ENCODE measurements at places on chromosomes 16 and 17.

DNA sequence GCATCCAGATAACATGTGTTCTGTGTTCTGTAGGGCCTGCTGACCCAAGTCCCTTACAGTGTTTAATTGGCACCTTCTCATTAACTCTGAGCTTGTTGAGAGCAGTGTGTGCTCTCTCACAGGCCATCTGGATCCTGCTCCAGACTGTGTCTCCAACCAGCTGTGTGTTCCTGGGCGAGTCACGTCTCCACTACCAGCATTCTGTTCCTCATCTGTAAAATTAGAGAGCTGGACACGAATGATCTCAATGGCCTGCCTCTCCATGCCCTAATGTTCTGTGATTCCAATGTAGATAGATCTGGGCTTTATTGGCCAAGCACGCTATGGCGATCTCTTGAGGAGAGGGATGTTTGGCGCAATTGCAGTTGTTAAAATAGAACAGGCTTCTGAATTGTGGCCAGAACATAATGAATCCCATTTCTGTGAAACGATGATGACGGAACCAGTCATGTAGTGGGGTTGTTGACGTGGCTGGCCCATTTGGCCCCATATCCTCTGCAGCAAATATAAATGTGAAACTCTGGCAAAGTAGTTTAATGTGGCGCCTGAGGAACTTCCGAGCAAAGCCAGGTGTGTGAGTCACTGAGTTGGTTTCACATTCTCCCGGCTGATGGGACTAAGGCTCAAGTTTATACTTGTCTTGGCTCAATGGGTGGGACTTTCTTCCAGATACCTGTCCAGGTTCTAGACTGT, 22.2 kb downstream of the TBX4 start:
- no peak for DNase-seq

- DNase-seq, result no peak
Measured at GRCh38 chr17:80455336-80455710, 21.1 kb downstream of the NPTX1 start.

DNA sequence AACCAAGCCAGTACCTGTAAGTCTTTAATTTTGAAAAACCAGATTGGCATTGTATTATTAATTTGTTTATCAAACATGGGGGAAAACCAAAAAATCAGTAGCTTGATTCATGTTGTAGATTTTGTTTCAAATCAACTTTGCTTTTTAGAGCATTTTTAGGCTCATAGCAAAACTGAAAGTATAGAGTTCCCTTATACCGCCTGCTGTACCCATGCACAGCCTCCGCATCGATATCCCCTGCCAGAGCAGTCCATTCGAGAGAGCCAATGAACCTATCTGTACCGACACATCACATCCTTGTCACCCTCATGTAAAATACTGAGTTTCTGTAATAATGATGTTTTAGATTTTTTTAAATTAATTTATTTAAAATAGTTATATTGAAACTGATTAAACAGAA, 16.2 kb upstream of the MRC2 start:
- no peak for DNase-seq

GRCh38 chr16:65068151-65068740, 53.6 kb downstream of the CDH11 start:
- DNase-seq, result no peak

- no peak for DNase-seq
Measured at GRCh38 chr17:53626286-53626685, 196.4 kb upstream of the KIF2B start.

GRCh38 chr16:75614066-75614897, 8.8 kb downstream of the ADAT1 start:
- DNase-seq, result no peak

DNA sequence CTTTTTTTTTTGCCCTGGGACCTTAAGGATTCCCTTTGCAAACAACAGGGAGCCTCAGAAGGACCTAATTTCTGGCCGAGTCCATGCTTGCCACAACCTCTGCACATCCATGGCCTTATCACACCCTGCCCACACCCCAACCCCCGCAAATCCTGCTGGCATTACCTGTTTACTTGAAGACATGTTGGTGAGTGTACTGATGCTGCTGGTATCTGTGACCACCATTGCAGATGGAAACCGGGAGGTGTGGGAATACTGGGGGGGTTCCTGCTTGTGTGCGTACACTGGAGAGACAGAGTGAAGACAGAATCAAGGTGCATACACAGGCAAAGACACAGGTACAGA, 46.0 kb downstream of the HNF1B start:
- no peak for DNase-seq

GRCh38 chr17:57869617-57870282, 19.9 kb upstream of the MRPS23 start:
- DNase-seq, result no peak
